NCI-H146 (cell line): ENCODE measurements at places on chromosomes 5 and 9.

DNA sequence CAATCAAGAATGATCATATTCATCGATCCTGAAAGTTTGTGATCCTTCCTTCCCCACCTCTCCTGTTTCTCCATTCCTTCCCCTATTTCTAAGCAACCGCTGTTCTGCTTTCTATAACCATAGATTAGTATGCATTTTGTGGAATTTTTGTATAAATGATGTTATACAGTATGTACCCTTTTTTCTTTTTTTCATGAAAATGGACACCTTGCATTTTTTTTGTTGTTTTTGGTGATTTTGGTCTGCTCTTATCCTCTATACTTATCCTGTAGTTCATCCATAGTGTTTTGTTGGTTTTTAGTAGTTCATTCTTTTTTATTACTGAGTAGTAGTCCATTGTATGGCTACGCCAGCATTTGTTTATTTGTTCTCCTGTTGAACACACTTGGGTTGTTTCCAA, 46.1 kb downstream of the SCGB3A1 start:
- DNase-seq: no peak

- no peak for DNase-seq
Observed at GRCh38 chr5:172973931-172974330, 9.6 kb upstream of the ATP6V0E1 start.

GRCh38 chr5:148952097-148952867, 110.6 kb downstream of the SH3TC2 start:
- DNase-seq: no peak

DNA sequence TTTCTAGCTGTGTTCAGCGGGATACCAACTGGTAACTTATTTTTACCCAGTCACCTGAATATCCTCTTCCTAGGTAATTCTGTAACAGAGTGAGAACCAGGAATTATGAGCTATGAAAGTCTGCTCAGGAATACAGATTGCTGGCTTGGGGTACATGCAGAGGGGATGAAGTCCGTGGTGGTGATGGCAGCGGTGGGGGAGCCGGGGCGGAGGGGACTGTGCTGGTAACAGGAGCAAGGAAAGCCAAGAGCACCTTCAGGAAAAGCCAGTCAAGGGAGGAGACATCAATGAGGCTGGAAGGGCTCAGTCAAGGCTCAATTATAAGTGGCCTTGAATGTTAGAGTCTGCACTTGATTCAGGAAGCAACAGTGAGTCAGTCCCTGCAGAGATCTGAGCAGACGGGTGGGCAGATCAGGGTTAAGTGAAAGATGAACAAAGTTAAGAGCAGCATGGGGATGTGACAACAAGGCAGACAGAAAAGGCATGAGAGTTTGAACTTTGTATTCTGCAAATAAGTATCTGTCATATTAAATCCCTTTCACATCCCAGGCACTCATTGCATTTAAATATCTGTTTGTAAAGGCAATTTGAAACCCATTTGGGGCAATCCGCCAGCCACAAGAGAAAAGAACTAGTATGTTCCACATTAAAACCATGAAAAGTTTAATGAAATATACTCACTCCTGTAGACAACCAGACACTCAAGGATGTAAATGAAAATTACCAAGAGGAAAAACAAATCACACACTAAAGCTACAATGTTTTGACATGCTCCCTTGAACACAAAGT, 101.2 kb downstream of the TTC39B start:
- no peak for DNase-seq

- no peak for DNase-seq
Observed at GRCh38 chr9:106758911-106759310, 104.1 kb upstream of the ZNF462 start.
